ENCODE measurements at places on chromosomes 3 and 15.

DNA sequence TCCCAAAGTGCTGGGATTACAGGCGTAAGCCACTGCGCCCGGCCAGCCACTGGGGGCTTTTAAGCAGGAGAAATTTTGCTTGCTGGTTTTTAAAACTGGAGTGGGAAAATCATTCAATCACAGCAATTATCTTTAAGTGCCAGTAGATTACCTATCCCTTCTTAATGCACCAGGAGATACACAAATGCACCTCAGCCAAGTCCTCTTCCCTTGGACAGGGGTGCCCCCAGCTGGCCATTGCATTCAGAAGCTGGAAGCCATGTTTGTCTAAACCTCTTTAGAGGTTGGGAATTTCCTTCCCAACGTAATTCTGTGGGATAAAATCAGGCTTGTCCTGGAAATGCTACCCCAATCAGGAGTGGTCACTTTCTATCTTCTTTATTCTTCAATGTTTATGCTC is 26.6 kb downstream of the MIX23 start:
- peak; percentile 14 for DNase-seq

DNA sequence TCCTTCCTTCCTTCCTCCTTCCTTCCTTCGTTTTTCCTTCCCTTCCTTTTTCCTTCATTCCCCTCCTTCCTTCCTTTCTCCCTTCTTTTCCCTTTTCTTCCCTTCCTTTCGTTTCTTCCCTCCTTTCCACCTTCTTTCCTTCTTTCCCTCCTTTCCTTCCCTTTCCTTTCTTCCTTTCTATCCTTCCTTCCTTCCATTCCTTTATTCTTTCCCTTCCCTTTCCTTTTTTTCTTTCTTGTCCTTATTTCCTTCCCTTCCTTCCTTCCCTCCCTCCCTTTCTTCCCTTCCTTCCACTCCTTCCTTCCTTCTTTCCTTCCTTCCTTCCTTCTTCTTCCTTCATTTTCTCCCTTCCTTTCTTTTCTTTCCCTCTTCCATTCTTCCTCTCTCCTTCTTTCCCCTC is 394.6 kb downstream of the GABRB3 start:
- no peak for DNase-seq

DNA sequence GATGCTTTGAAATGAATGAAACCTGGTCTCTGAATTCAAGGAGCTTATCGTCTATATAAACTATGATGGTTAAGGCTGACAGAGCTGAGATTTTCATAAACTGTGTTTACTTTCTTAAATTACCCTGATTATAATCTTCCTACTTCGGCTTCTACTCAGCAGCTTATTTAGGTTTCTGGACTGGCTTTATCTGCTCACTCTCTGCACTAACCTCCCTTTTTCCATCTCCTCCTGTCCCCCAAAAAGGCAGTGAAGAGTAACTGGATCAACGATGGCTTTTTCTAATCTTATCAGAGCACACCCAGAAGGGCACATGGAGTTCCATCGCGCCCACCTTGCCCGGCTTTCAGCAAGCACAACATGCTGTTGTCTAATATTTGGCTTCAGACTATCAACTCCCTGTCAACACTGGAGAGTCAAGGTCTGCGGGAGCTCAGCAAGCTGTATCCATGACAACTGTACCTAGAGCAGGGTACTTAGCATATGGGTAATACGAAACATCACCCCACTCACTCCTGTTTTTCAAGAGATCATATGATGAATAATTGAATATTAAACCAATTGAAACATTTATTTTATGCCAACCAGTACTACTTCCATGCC is 417.3 kb downstream of the GABRB3 start:
- no peak for DNase-seq

DNA sequence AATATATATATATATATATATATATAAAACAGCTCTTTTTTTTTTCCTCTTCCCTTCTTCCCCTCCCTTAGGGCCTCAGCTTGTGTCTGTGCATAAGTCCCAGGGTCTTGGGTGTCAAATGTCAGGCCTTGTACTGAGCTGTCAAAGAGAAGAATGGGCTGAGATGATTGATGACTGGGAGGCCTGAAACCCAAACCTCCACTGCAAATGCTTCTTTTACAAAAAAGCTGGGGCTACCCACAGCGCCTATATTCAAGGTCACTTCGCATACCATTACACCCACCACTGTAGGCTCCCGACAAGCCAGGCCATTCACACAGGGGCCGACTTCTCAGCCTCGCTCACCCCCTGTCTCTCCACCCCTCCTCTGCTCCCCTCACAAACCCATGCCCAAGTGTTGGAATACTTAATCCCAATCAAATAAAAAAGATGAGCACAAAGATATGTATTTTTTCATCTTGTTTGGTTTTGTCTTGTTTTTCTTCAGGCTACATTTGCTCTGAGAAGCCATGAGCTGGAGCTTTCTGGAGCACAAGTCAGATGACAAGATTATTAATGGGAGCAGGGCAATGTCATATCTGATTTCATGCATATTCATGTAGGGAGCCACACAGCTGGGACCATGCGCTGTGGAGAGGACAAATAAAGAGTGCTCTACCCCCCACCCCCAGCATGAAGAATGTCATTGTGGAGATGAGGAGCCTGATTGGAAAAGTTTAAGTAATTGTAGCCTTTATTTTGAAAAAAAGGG is 614.4 kb upstream of the NR2F2 start:
- peak; percentile 7 for DNase-seq

- DNase-seq = no peak
Measured at GRCh38 chr3:23626442-23626841, 179.3 kb upstream of the UBE2E1 start.

DNA sequence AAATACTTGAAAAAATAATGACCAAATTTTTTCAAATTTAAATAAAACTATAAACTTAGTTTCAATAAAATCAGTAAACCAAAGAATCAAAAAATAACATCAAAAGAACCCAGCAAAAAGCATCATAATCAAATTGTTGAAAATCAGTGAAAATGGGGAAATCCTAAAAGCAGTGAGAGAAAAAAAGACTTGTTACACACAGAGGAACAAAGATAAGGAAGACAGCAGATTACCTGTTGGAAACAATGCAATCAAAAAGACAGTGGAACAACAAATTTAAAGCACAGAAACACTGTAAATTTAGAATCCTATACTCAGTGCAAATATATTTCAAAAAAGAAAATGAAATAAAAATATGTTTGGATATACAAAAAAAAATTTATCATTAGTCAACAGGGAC is 156.2 kb upstream of the LMCD1 start:
- DNase-seq = no peak

GRCh38 chr15:67366904-67367303 is 112.3 kb downstream of the IQCH start:
- DNase-seq = no peak

- DNase-seq = no peak
Measured at GRCh38 chr15:99538261-99538660, 27.5 kb upstream of the MEF2A start.

DNA sequence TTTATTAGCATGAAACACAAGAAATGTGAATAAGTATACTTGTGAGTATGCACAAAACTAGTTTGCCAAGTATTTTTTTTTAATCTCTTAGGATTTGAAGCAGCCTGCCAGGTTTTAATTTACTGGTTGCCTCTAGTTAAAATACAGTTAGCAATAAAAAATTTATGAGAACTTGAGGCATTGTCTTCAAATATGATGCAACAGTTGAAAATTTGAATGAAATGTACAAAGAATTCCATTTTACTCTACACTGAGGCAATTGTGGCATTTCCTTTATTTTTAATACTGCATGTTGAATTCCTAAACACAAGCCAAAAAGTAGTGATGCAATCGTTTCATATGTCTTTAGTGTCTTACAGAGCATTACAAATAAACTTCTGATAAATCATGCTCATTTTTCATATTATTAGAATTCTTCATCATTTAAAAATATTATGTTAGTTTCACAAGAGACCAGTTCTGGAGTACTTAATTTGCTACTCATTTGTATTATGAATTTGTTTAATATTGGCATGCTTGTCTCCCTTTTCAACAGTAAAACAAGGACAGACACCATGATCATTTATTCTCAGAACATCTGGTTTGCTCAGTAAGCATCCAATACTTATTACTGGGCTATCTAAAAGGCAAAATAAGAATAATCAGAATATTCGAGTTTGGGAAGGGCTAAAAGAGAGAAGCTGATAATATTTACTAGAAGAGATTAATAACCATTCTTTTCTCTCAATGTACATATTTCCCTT is 124.8 kb upstream of the PTX3 start:
- DNase-seq = no peak

- DNase-seq = no peak
Measured at GRCh38 chr15:77816983-77817382, 184.3 kb upstream of the LINGO1 start.

- DNase-seq = no peak
Measured at GRCh38 chr15:100093211-100094126, 248.3 kb downstream of the ADAMTS17 start.

- peak; percentile 6 for DNase-seq
Measured at GRCh38 chr3:148366743-148367410, 330.8 kb upstream of the AGTR1 start.

GRCh38 chr15:95085056-95085455 is 853.7 kb downstream of the MCTP2 start:
- DNase-seq = no peak

- no peak for DNase-seq
Measured at GRCh38 chr15:68852461-68852860, 31.8 kb upstream of the ANP32A start.

DNA sequence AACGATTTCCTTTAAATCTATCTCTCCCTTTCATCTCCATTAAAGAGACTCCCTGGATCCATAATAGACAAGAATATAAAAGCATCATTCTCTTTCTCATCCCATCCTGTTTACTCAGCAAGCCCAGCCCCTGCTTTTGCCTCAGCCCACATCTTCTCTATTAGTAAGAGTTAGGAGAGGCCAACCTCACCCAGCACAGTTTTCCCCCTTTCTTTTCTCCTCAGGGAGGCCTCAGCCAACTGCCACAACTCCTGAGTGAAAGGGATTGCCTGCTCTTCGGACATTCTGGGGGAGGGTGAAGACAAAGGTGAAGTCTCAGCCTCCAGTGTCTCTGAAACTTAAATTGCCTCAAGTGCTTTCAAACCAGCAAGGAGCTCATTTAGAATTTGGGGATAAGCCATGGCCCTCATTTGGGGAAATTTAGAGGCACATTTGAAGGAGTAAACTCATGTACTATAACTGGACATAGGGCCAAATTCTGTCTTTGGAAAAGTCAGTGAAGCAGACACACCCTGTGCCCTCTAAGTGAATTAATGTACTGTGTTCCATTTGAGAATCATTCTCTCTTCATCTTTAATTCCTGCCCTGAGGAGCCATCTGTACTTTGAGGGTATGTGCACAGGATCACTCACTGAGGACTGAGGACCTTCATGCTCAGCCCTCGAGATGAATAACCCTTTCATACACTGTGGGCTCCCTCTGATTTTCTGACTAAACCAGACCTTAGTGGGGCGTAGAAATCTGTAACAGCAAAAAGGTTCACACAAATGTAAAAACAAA is 82.5 kb downstream of the SOX2 start:
- DNase-seq = no peak

GRCh38 chr15:39786447-39787056 is 3.9 kb upstream of the FSIP1 start:
- DNase-seq = peak; percentile 52

DNA sequence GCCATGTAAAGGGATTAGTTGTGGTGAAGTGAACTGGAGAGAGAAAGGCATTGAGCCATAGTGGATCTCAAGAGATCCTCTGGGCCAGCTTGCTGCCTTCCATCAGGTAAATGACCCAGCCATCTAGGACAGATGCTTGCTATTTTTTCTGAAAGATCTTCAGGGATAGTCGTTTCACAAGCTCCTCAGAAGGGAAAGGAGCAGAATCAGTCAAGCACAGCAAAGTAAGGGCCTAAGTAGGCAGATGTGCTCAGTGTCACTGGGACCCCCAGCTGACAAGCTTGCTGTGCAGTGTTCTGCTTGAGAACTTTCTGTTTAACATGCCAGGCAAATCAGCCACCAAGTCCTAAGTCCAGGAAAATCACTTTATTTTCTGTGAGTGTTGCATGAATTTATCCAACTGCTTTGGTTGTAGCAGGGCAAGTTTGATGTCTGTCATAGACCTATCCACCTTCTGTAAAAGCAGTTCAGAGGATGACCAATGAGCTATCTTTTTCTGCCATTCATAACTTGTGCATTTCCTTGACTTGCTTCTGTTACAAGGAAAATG is 319.8 kb downstream of the IL5RA start:
- DNase-seq = no peak

DNA sequence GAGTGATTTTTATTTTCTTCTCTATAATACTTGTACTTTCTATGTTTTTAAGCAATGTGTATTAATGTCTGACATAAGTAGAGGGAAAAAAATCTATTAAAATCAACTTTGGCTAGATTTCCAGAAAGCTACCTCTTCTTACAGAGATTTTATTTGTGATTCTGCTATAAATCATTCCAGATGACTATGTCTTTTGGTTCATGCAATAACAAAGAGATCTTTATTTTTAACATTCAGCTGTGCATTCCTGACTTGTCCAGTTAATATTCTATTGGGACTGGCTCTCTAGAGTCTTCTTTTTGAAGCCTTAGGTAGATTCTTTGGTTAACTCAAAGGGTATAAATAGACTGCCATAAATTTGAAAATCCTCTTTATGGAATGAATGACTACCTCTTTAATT is 74.3 kb upstream of the ARPP21 start:
- no peak for DNase-seq

- no peak for DNase-seq
Measured at GRCh38 chr15:42141795-42142667, 14.4 kb downstream of the PLA2G4F start.

- DNase-seq = peak; percentile 88
Measured at GRCh38 chr15:88274553-88275460, 18.3 kb upstream of the NTRK3 start.

GRCh38 chr3:126484662-126485061 is 9.0 kb upstream of the ZXDC start:
- DNase-seq = no peak

GRCh38 chr3:10629671-10630040 is 124.3 kb upstream of the ATP2B2 start:
- DNase-seq = no peak

DNA sequence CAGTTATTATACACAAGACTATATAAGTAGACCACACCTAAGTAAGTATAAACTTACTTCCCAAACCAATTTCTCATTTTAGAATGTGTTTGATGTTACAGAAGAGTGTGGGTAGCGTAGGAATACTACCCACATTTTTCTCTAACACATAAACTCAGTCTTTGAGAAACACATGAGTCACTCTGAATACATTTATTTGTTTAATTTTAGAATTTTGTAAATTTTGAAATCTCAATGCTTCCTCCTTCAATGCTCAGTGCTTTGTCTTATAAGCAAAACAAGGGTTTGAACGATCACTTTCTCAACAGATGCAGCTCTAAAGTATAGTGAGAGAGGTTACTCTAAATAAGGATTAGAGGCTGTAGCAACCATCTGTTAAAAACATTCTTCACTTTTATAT is 700.8 kb downstream of the SI start:
- no peak for DNase-seq

DNA sequence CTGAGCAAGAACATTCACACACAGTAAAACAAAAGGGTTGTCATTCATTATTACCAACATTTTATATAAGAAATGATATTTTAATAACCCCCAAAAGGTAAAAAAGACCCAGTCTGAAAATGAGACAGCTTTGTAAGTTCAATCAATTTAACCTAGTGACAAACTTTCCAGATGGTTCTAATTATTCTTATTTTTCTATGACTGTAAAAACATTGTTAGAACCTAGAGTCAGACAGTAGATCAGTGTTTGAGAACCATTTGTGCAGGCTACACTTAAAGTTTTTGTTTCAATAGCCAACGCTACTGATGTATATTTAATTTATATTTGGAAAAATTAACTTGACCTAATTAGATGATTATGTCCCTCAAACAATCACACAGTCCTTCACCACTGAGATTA is 708.4 kb upstream of the CBLB start:
- DNase-seq = no peak

GRCh38 chr15:63166219-63166618 is 8.9 kb upstream of the RPS27L start:
- no peak for DNase-seq

- peak; percentile 69 for DNase-seq
Measured at GRCh38 chr3:61181874-61182273, 69.4 kb downstream of the FHIT start.

Data from urothelium cell line (cell line).